ENCODE measurements at places on chromosomes 3 and 15.

- DNase-seq = no peak
- H3K36me3 ChIP-seq = no peaks in the 10 kb centered on the region
- no peak overlapping the region for H3K4me3 ChIP-seq
These were observed 289.4 kb upstream of the IGF1R start for GRCh38 chr15:98358971-98359370.

- no peaks in the 10 kb centered on the region for H3K4me1 ChIP-seq
- no peak overlapping the region for H3K27ac ChIP-seq
- no peaks in the 10 kb centered on the region for H3K36me3 ChIP-seq
- no peak overlapping the region for H3K4me3 ChIP-seq
- no peaks in the 10 kb centered on the region for H3K27me3 ChIP-seq
These were observed 72.1 kb upstream of the FNDC3B start for GRCh38 chr3:171967137-171967783.

DNA sequence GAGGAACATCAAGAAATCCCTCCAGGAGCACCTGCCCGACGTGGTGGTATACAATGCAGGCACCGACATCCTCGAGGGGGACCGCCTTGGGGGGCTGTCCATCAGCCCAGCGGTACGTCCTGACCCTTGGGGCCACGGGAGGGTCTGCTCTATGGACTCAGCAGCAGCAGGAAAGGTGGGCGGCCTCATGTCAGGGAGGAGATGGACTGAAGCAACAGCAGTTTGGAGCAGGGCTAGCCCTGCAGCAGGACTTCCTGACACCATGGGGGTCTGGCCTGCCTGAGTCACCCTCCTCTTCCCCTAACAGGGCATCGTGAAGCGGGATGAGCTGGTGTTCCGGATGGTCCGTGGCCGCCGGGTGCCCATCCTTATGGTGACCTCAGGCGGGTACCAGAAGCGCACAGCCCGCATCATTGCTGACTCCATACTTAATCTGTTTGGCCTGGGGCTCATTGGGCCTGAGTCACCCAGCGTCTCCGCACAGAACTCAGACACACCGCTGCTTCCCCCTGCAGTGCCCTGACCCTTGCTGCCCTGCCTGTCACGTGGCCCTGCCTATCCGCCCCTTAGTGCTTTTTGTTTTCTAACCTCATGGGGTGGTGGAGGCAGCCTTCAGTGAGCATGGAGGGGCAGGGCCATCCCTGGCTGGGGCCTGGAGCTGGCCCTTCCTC lies 24.2 kb downstream of the HDAC11 start:
- H3K4me3 ChIP-seq = no peak overlapping the region
- no peak for DNase-seq
- H3K27ac ChIP-seq = no peak overlapping the region
- no peaks in the 10 kb centered on the region for H3K4me1 ChIP-seq
- no peaks in the 10 kb centered on the region for H3K36me3 ChIP-seq
- H3K27me3 ChIP-seq = no peaks in the 10 kb centered on the region

DNA sequence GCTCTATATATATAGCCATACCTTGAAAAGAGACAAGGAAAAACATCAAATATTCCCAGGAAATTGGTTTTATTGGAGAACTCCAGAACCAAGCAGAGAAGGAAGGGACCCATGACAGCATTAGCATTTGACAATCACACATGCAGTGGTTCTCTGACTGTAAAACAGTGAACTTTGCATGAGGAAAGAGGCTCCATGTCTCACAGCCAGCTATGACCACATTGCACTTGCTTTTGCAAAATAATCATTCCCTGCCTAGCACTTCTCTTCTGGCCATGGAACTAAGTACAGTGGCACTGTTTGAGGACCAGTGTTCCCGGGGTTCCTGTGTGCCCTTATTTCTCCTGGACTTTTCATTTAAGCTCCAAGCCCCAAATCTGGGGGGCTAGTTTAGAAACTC lies 85.5 kb downstream of the TGFBR2 start:
- peaks cover 13% of the 10 kb centered on the region for H3K4me1 ChIP-seq
- no peak overlapping the region for H3K4me3 ChIP-seq
- H3K27me3 ChIP-seq = no peaks in the 10 kb centered on the region
- H3K36me3 ChIP-seq = peaks cover 2% of the 10 kb centered on the region
- no peak overlapping the region for H3K27ac ChIP-seq

DNA sequence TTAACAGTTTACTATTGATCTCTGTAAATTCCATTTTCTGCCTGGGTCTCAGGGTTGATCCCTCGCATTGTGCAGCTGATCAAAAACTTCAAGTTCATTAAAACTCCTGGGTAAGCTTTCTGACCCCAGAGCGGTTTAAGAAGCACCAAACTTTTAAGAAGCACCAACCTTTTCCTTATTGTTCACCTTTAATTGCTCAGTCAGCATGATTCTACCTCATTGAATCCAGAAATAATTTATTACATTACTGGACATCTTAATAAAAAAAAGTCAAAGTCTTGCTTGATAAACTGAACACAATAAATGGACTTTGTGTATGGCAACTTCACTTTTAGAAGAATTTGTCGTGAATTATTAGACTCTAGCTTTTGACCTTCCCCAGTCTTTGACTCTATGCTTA lies 46.9 kb downstream of the HDGFL3 start:
- H3K4me1 ChIP-seq = no peaks in the 10 kb centered on the region
- H3K27me3 ChIP-seq = no peaks in the 10 kb centered on the region
- H3K27ac ChIP-seq = no peak overlapping the region
- DNase-seq = no peak
- peaks cover 33% of the 10 kb centered on the region for H3K36me3 ChIP-seq

GRCh38 chr3:143433787-143434378 lies 314.3 kb downstream of the CHST2 start:
- DNase-seq = no peak
- peaks cover 13% of the 10 kb centered on the region for H3K4me1 ChIP-seq
- H3K4me3 ChIP-seq = no peak overlapping the region
- no peak overlapping the region for H3K27ac ChIP-seq
- H3K27me3 ChIP-seq = no peaks in the 10 kb centered on the region

GRCh38 chr3:168968609-168969008 lies 694.9 kb downstream of the MECOM start:
- DNase-seq = no peak
- no peaks in the 10 kb centered on the region for H3K36me3 ChIP-seq
- no peak overlapping the region for H3K27ac ChIP-seq
- H3K4me3 ChIP-seq = no peak overlapping the region
- no peaks in the 10 kb centered on the region for H3K4me1 ChIP-seq

Measured in H1 (cell line).